ENCODE measurements at places on chromosomes 6 and 20.

GRCh38 chr6:113447088-113447831, 409.9 kb upstream of the MARCKS start:
- no peak for DNase-seq

- peak; percentile 70 for DNase-seq
Observed at GRCh38 chr6:166697113-166697512, 70.1 kb upstream of the RPS6KA2 start.

- no peak for DNase-seq
Observed at GRCh38 chr6:131024565-131024964, 38.5 kb downstream of the EPB41L2 start.

GRCh38 chr6:167719920-167720319, 106.8 kb upstream of the AFDN start:
- DNase-seq: no peak

GRCh38 chr20:37598100-37598543, 70.4 kb upstream of the BLCAP start:
- no peak for DNase-seq

DNA sequence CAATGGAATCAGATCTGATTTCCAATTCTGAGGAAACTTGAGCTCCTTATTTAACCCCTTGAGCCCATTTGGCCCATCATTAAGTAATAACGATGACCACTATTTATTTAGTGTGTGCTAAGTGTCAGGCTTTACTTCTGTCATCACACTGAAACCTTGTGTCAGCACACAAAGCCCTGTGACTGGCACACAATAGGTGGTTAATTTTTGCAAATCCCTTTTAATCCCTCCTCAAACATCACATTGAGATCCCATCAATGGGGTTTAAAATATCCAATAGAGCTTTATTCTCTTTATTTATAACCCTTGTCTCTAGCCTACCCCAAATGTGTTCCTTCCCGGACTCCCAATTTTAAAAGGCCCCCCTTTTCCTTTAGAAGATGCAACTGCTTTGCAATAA, 656.8 kb upstream of the CHD6 start:
- no peak for DNase-seq

DNA sequence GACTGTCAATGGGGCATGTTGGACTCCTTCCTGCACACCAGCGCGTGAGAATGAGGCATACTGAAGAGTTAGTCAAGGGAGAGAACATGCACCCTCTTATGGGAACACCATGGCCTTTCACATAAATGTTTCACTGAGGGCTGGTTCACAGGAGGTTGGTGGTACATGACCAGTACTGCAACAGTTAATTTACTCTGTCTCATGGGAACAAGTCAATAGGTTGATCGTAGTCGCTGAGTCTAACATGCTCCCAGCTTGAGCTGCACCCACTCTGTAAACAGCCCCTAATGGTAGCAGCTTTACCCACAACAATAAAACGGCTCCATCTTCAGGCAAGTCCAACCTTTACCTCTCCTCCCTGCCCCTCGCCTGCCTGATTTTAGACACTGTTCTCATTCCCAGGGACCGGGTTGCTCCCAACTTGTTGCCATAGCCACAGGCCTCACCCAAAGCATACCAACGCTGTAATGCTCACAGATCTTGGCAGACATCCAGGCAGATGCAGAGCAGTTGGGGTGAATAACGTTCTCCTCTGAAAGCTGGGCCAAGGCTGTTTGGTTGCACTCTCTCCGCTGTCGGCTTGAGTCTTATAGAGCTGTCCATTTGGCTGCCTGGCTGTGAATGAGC, 111.3 kb downstream of the LY86 start:
- DNase-seq: peak; percentile 74

GRCh38 chr6:64034910-64035655, 399.5 kb downstream of the PHF3 start:
- no peak for DNase-seq

DNA sequence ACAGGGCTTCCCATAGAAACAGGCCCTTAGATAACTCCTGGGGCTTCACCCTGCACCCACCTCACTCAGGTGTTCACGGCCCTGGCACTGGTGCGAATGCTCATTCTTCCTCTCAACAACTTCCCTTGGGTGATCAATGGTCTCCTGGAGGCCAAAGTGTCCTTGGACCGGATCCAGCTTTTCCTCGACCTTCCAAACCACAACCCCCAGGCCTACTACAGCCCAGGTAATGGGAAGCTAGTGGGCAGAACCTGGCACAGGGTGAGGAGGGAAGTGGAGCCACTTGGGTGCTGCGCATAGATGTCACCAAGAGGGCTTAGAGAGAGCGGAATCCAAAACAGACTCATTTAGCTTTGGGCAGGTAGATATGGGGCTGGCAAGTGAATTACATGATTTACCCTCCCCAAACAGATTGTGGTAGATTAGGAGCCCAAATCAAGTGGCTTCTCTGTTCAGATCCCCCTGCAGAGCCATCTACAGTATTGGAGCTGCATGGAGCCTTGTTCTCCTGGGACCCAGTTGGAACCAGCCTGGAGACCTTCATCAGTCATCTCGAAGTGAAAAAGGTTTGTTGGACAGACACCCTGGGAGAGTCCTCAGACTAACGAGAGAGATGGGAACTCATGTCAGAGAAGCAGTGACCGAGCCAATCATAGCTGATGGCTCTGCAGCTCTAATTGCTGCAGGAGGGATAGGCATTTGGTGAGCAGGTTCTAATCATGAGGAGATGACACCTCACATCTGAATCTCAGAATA, 8.5 kb downstream of the ABCC10 start:
- no peak for DNase-seq

GRCh38 chr6:146153040-146153758, 124.3 kb downstream of the GRM1 start:
- DNase-seq: no peak

- no peak for DNase-seq
Observed at GRCh38 chr6:44652547-44652946, 265.0 kb downstream of the CDC5L start.

DNA sequence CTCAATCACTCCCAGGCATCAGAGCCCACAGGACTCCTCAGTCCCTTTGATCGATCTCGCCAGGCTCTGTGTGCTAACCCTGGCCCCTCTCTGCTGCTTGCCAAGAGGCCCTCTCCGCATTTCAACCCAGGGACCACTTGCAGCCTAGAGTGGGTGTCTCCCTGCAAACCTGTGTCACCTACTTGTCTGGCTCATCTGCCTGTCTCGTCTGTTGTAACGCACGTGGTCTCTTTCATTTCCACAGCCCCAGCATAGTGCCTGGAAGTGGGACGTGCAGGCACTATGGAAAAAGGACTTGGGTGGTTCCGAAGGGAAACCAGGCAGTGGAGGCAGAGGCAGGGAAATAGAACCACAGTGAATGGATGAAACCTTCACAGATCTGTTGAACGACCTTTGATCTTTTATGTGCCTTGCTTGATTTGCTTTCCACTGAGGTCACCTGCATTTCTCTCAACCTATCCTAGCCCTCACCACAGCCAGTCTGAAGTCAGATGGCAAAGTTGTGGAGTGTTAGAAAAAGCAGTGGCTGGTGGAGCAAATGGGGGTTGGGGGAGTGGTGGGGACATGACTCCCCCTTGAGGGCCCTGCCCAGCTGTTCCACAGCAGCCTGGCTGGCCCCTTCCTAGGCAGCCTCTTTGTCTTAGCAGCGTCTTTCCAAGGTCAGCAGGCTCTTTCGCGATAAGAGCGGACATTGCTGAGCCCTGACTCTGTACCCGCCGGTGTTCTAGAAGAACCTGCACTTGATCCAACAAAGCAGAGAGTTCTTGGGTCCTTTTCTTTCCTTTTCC, 55.8 kb upstream of the TAGAP start:
- DNase-seq: no peak

GRCh38 chr6:131029626-131030297, 33.3 kb downstream of the EPB41L2 start:
- DNase-seq: no peak

- DNase-seq: no peak
Observed at GRCh38 chr6:166936079-166936787, 20.1 kb downstream of the RNASET2 start.

DNA sequence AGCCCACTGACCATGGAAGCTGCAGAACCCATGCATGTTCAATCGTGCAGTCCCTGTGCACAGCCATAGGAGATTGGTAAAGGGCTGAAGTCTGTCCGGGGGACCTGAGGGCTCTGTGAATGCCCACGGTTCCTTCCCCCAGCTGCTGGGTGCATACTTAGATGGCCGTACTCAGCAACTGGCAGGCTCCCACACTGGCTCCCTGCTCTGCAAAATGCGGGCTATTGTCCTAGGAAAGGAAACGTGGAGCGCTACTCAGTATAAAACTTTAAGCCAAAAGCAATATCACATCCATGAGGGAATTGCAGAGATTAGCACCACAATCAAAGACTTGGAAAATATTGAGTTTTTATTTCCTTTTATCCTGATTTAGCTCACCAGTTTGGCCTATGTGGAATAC, 202.0 kb downstream of the WDR27 start:
- no peak for DNase-seq

DNA sequence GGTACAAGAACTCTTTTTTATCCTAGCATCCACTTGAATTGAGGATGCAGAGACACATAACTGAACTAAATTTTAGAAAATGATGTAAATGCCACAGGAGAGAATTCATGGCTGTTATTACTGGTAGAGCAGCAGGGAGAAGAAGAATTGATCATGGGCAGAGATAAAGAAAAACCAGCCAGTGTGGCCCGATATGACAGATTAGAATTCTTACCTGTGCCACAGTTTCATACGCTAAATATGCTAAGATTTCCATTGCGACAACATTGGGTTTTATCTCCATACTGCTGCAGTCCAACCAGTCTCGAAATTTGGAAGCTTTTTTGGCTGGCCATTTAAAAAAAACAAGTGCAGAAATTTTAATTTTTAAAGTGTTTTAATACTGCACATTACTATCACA, 373.8 kb upstream of the RUNX2 start:
- DNase-seq: no peak

- DNase-seq: no peak
Observed at GRCh38 chr20:44701858-44702256, 13.3 kb upstream of the CCN5 start.

DNA sequence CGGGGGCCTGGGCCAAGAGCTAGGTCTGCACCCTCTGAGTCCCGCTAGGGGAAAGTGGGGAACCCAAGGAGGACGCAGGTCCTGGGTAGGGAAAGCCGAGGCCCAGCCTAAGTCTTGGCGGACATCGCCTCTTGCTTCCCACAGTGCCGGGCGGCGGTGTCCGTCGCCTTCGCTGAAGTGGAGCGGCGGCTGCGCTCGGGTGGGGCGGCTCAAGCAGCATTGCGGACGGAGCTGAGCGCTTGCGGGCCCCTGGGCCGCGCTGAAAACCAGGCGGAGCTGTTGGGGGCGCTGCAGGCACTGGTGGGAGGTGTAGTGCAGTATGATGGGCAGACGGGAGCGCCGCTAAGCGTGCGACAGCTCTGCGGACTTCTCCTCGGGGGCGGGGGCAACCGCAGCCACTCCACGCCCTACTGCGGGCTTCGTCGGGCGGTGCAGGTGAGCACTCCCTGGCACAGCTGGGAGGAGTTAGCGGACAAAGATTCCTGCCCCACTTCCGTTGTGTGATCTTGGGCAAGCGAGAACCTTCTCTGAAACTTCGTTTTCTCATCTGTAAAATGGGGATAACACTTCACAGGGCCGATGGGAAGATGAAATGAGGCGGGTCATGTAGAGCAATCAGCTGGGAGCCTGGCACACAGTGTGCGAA, 4.2 kb downstream of the PRSS16 start:
- DNase-seq: peak; percentile 87

DNA sequence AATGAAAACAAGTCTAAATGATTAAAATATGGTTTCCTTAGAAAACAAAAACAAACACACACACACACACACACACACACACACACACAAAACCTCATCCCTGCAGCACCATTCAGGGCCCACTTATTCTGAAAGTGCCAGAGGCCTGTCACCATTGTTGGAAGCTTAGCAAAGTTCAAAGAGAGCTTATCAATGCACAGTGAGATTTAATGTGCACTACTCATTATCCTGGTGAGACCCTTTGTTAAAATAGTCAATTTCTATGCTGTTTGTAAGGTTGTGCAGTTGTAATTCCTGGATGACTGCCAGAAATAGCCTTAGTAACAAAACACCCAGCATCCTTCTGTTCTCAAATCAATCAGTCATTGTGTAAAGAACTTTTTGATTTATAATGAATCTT, 482.9 kb downstream of the GRIK2 start:
- DNase-seq: no peak

- DNase-seq: no peak
Observed at GRCh38 chr6:111662072-111662793, 56.6 kb upstream of the TRAF3IP2 start.

DNA sequence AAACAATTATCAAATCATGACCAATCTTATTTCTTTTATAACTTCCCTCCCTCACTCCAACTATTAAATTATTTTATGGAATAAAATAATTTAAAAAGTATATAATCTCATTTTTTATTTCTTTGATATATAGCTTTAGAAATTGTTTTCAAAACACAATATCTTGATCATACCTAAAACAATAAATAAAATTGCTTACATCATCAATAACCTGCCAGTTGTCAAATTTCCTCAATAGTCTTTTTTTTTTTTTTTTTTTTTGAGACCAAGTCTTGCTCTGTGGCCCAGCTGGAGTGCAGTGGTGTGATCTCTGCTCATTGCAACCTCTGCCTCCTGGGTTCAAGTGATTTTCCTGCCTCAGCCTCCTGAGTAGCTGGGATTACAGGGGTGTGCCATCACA, 60.1 kb upstream of the ELOVL5 start:
- DNase-seq: no peak

DNA sequence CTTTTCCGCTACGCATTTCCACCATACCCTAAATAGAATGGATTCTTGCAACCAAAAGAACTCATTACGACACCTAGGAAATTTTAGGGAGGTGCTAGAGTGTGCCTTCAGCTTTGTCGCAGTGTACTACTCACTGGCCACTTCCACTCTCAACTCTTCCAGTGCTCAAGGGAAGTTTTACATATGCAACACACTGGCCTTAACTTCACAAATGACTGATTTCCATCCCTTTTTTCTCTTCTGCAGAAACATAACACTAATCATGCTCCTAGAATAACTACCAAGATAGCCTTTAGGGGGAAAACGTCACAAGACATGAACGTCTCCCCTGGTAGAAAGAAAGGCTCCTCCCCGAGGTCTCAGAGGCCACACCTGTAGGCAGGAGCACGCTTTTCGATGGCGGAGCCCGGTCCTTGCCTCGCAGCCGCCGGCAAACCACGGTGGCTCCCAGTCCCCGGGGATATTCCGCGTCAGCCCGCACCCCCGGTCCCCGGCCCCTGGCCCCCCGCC, 584 bp downstream of the LYRM4 start:
- DNase-seq: peak; percentile 87

- no peak for DNase-seq
Observed at GRCh38 chr20:63345328-63346100, 15.6 kb downstream of the CHRNA4 start.

- no peak for DNase-seq
Observed at GRCh38 chr6:122717350-122717749, 62.2 kb upstream of the FABP7 start.

GRCh38 chr20:31496761-31497295, 17.4 kb upstream of the HM13 start:
- DNase-seq: no peak

All from NAMALWA (cell line).